ENCODE measurements at places on chromosomes 2 and 18. TPM values are rescaled to one million over a fixed set of nuclear protein-coding genes. Genes with fewer than 3 reads are reported as not detected.

Gene IWS1
- total RNA-seq, result 26.2 TPM

Gene CD8B2
- not detected for total RNA-seq

Gene TTL
- 10.1 TPM for total RNA-seq

Gene C2orf66
- total RNA-seq, result under 0.01 TPM

Gene CDH20
- not detected for total RNA-seq

Gene SPC25
- 1.4 TPM for total RNA-seq

Gene UGT1A4
- total RNA-seq, result not detected

Gene ADRA2B
- total RNA-seq, result under 0.01 TPM

Gene ASAP2
- total RNA-seq, result 29.8 TPM

Gene CCDC141
- total RNA-seq, result 1.5 TPM

Gene PMAIP1
- total RNA-seq, result 20.9 TPM

Gene PROM2
- 0.13 TPM for total RNA-seq

Gene OXER1
- not detected for total RNA-seq

Gene WBP1
- 49.9 TPM for total RNA-seq

Gene OTOS
- not detected for total RNA-seq

Gene EIF2B4
- total RNA-seq, result 26.2 TPM

Gene CYP27A1
- total RNA-seq, result 19.2 TPM

Gene ZNF804A
- total RNA-seq, result not detected

Gene EFR3B
- 0.39 TPM for total RNA-seq

Gene MBP
- total RNA-seq, result 7.0 TPM

Gene SULT1C2
- not detected for total RNA-seq

Gene MSTN
- 0.13 TPM for total RNA-seq

Gene TUBA4B
- total RNA-seq, result not detected

Gene CCDC74B
- total RNA-seq, result 0.51 TPM

Gene MOGAT1
- total RNA-seq, result not detected

Gene EVA1A
- total RNA-seq, result 52.1 TPM

Gene APCDD1
- not detected for total RNA-seq

All from dermis microvascular lymphatic vessel endothelial cell (primary cell).